ENCODE measurements at places on chromosomes 6 and 20.

DNA sequence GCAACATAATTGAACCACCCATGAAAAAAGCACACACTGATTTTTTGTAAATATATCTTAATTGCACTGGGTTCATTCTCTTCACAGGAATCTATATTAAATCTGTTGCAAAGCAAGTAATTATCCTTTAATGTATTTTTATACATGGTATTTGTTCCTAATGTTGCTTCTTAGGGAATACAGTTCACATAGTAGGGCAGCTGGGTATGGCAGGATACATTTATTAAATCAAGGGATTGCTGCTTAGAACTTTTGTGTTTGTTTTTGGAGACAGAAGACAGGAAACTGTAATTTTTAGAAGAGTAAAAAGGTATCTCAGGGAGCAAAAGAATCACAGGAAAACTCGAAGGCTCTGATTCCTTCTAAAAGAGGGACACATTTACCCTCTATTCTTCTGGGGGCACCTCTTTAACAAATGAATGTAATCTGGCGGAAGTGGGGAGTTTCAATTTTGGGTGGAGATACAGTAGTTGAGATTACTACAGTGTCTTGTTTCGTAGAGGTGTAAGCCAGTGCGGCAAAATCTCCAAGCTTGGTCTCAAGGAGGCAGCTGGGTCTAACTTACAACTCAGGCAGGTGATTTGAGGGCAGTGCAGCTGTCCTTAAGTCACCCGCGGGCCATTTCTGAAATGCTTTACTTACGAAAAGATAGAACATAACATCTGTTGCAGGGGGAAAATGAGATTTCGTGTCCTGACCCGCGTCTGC lies 812 bp upstream of the SMIM13 start:
- no peak for DNase-seq

GRCh38 chr6:24855395-24856245 lies 56.9 kb upstream of the ARMH2 start:
- no peak for DNase-seq

- DNase-seq, result no peak
These were observed 82.2 kb upstream of the NAA20 start for GRCh38 chr20:19934792-19935491.

DNA sequence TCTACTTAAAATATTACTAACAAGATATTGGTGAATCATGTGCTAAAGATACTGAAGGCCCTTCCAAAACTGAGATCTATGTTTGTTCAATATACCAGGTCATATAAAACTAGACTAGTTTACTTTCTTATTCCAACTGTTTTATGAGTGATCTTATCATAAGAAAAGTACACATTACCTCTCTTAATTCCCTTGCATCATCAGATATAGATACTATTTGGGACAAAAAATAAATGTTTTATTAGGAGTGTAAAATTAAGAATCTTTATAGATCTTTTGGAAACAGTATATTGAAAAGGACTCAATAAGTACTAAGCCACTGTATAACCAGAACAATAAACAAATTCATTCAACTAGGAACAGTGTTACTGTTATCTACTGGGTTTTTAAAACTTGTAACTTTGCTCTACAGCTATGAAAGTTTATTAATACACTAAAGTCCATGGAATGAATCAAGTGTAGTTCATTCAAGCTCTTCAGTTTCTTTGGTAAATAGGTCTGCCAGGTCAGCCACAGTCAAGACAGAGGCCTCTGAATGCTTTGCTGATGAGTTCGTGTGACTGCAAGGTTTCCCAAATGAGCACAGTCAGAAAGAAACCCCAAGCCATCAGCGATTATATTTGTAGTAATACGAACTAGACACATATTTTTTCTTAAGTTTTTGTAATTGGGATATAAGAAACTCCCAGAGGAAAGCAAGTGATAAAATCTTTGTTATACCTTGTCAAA lies 71.8 kb upstream of the FBXO30 start:
- no peak for DNase-seq

DNA sequence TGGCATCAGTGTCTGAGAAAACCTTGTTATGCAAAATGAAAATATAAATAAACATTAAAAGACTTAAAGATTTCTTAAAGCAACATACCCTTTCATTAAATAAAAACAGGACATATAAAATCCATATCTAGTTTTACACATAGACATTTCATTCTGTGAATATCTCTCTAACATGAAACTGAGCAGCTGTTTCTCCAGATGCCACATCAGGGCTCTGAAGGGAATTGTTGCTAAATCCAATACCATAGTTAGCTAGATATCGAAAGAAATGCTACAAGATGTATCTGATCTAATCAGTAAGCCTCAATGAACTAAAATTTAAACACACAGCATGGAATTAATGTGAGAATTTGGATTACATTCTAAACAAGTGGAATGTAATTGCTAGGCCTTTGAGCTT lies 74.5 kb downstream of the SAMD5 start:
- DNase-seq, result no peak

DNA sequence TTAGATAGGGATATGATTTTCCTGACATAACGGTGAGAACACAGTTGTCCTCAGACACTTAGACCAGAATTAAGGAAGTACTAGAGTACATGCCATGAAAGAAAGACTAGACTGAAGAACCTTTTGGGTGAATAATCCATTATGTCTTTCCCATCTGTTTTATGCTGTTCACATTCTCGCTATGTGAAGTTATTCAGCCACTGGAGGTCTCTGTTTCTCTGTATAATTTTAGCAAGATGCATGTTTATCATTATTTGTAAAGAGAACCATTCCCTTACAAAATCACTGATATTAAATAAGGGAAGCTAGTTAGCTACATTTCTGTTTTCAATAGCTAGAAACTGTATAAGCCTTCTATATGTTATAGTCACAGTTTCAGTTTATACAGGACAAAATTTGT lies 391.9 kb downstream of the CD109 start:
- no peak for DNase-seq

DNA sequence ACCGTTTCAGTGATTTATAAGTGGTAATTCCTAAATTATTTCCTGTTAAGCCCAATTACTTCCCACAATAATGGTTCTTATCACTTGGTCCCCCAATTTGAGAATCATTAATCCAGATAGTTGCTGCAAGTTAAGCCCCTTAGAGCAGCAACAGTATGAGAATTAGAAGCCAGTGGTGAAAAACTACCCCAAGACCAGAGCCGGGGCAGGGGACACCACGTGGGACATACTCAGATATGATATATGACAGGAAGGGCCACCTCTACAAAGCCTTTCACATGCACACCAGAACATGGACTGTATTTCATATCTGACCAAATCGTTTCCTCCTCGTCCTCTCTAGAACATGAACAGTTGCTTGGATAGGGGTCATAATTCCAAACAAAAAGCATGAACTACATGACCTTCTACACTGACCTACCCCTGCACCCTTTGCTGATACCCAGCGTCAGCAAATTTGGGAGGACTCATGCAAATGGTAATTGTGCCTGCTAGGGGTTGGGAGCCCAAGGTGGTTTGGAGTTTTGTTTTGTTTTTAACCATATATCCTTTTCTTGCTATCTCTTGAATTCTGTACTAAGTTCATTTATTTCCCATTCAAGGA lies 3.9 kb downstream of the JAG1 start:
- DNase-seq, result no peak

DNA sequence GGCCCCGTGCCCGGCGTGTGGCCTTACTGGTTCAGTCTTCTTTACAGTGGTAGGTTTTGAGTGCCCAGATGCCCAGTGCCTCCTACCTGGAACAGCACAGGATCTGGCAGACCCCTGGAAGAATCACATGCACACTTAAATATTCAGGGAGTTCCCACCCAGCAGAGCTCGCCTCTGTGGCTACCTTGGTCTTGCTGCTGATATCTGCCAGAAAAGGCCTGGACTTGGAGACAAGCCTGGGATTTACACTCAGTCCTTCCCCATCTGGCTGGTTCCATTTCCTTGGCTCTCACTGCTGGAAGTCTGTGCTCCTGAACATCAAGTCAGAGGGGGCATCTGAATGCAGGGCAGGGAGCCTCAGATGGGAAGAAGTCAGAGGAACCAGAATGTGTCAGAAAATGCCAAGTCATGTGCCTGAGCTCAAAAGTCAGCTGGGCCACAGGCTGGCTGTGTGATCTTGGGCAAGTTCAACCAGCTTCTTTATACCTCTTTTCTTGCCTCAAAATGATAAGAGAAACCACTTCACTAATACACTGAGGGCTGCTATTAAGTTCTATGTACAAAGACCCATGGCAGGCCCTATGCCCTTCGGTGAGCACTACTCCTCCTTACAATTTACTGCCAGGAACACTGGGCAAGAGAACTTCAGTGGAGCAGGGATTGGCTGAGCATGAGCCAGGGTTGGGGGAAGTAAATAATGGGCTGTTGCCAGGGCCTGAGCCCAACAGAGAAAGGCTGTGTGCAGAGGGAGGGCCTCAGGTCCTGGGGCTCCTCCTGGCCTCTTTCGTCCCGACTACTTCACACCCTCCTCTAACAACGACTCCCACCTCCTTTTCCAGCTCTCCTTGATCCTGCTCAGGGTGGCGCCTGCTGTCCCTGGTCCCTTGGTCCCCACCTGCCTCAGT lies 158.1 kb upstream of the PROKR2 start:
- DNase-seq, result no peak

DNA sequence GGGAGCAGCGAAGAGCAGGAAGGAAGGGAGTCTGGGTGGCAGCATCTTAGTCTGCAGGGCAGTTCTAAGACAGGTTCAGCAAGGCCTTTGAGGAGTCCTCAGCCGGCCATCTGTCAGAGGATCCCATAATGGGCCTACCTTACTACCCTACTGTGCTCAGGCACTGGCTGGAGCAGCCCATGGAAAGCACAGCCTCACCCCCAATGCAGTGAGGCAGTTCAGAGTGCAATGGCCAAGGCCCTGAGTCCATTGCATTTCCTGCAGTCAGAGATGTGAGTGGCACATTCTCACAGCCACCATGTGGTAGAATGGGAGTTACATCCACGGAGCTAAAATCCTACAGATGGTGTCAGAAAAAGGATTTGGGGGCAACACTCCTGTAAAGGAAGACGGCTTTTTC lies 19.4 kb upstream of the OVOL2 start:
- no peak for DNase-seq

DNA sequence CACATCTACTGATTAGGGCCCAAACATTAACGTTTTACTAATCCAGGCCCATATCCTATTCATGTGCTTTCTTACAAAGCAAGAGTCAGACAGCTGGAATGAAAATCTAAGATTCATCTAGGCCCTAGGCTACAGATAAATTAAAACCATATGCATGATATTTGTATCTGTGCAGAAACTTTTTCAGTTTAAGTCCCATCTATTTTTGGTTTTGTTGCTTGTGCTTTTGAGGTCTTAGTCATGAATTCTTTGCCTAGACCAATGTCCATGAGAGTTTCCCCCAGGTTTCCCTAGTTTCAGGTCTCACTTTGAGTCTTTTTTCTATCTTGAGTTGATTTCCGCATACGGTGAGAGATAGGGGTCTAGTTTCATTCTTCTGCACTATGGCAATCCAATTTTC lies 20.2 kb downstream of the ADNP start:
- DNase-seq, result no peak

Data from cortex of kidney (tissue), 1 donor.